HuH-7 (cell line): ENCODE measurements at places on chromosomes 1 and 21.

DNA sequence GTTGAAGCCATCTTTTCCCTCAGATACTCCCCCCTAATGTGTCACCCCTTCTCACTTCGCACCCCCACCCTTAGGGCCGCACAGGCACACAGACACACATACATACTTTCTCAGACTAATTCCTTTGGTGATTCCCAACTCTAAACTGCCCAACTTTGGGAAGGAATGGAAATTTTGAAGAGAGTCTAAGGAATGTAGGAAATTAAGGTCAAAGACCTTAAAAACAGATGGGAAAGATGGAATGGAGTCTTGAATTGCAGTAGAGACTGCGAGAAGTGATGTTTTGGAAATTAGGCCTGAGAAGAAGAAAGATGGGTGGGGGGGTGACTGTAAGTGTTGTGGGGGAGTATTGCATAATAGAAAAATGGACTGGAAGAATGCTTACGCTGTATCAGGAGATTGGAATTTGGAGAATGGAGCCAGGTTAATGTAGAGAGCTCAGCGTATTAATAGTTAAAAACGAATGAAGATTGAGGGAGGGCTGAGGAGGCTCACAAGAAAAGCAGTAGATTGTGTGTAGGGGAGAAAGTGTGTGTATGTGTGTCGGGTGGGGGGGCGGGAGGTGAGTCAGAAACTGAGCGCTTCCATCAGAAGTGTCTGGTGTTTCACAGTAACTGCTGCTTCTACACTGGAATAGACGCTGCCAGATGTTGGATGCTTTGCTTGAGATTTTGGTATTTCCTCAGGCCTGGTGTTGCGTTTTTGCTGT, 1.7 kb downstream of the PIP5K1A start:
- no peak for DNase-seq

DNA sequence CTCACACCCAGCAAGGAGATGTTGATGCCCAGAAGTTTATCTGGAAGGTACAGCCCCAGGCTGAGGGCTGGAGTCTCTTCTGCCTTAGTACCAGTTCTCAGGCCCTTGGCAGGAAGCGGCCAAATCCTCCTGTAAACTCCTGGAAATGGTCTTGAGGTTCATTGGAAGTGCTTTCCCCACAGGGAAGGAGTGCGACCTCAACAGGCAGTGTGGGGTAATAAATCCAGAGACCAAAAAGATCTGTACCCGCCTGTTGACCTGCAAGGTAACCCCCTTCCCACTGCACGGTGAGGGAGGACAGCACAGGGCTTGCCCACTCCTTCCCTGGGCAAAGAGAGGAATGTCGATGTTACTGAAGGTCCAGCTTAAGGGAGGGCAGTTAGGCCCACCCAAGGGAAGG, 4.5 kb downstream of the ATXN7L2 start:
- no peak for DNase-seq

DNA sequence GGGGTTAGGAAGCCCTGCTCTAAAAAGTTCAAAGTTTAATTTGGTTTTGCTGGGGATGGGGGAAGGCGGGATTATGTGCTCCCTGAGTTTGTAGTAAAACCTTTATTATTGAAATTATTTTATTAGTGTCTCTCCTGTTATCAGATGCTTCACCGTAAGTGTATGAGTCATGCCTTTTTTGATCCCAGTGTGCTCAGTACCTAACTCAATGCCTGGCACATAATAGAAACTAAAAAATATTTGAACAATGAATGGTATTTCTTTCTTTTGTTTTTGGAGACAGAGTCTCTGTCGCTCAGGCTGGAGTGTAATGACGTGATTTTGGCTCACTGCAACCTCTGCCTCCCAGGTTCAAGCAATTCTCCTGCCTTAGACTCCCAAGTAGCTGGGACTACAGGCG, 6.4 kb downstream of the SNRPE start:
- DNase-seq = no peak

DNA sequence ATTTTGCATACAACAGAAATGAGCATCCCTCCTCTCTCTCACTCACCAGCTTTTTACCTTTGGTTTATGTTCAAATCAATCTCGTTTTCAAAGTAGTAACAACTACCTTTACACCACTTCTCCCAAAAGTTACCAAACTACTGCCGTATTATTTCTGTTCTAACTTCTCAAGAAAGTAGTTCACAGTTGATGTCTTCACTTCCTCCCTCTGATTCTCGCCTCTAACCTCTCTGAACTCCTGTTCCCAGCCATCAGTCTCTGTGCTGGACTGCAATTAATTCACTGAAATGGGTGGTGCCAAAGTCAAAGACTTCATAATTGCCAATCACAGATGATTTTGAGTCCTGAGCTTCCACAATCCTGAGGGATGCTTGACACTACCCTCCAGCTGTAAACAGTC, 54.0 kb downstream of the ZNF281 start:
- DNase-seq = no peak

DNA sequence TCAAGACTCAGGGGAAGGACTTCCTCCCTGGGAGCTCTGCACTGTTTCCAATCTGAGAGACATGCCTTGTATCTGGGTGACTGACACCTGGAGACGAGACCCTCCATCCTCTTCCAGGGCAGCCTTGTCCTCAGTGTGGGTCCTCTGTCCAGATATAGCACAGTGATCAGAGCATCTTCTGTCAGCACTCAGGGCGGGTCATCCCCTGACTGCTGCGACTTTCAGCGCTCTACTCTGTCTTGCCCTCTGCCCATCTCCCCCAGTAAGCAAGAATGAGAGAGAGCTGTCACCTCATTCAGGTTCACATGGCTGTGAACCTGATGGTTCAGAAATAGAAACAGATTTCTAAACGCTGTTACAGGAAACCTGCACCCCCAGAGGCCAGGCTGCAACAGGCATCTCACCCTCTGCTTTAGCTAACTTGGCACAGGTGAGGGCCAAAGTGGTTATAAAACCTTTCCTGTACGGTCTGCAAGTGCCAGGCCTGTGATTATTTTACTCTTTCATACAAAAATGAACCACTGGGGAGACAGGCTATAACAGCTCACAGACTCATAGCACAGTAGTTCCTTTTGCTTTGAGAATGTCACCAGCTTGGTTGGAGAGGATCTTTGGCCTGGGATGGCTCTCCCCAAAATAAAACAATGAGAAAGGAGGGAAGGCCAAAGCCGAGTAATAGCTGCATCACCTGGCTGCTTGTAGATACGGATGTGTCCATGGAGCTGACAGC, 11.4 kb upstream of the TENT5C start:
- DNase-seq = no peak

- no peak for DNase-seq
Measured at GRCh38 chr1:113530021-113530420, 139.7 kb downstream of the MAGI3 start.

GRCh38 chr1:21302747-21303715, 12.8 kb upstream of the ECE1 start:
- no peak for DNase-seq

GRCh38 chr1:160093069-160093395, 5.4 kb downstream of the IGSF8 start:
- no peak for DNase-seq

GRCh38 chr1:208071435-208072031, 160.6 kb upstream of the CD34 start:
- DNase-seq = no peak

DNA sequence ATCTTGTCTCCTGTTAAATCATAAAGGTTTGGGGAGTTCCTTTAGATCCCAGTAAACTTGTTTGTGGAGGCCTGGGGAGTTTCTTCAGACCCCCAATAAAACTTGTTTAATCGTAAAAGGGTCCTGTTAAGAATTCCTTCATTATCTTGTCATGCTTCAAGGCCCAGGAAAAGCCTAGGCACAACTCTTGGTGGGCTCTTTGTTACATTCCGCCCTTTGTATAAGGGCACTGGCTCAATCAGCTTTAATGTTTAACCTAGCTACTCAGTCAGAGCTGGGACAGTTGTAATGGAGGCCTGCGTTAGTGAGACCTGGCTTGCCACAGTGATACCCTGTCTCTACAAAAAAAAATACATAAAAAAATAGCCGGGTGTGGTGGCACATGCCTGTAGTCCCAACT, 77.2 kb downstream of the MPZL1 start:
- no peak for DNase-seq

- no peak for DNase-seq
Measured at GRCh38 chr1:93961906-93962305, 52.7 kb upstream of the GCLM start.

DNA sequence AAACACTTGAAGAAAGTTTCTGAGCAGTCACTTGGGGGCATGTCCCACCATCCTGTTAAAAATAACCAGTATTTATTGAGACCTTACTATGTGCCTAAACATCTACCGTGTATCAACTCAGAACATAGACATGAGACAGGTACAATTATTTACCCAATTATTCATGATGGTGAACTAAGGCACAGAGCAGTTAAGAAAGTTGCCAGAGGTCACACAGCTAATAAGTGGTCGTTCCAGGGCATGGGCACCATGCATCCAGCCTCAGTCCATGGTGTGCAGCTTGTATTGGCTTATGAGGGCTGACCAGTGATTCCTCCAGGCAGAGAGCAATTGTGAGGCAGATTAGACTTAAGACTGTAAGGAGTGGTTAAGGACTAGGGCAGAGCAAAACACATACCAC, 5.4 kb downstream of the PLA2G5 start:
- DNase-seq = no peak

DNA sequence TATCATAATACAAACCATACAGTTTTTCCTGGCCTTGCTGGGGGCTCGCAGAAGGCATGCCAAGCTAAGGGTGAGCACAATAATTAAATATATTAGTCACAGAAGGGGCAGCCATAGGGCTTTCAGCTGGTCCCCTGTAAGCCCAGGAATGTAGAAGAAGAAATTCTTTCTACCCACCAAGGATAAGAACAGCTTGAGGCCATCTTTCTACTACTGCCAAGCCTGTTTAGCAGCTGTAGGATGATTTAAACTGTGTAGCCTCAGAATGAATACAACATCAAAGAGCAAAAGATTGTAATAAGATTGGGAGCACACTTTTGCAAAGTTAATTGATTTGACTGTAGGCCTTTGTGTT, 171.5 kb downstream of the LRRC7 start:
- DNase-seq = no peak

- no peak for DNase-seq
Measured at GRCh38 chr1:107140703-107141490, at the start of gene NTNG1. NTNG1 (plus strand) TSS chr1:107141039.
